ENCODE measurements at places on chromosomes 12 and 14. TPM values are rescaled to one million over a fixed set of nuclear protein-coding genes. Genes with fewer than 3 reads are reported as not detected.

The OVCH1 gene
- total RNA-seq: not detected

The FGD6 gene
- total RNA-seq: 1.2 TPM

The KCNC2 gene
- total RNA-seq: not detected

The PNMA1 gene
- total RNA-seq: 33.7 TPM

The TAC3 gene
- total RNA-seq: 0.49 TPM

The CCDC198 gene
- not detected for total RNA-seq
